Fibroblast of skin of back (primary cell): ENCODE measurements at places on chromosomes 12 and 14.

DNA sequence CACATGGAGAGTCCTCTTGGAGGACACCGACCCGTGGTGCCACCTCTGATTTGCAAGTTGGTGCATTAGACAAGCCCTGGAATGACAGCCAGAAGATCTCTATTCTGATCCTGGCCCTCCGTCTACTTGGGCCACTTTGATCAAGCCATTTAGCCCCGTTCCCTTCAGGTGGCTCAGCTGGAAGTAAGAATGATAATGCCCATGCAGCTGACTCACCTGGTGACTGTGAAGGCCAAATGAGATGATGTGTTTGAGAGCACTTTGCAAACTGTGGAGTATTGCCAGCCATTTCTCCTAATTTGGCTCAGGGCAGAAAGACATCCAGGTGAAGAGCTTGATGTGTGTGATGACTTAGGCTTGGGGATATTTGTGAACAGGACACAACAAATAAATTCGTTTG is 165.9 kb downstream of the ETV6 start:
- DNase-seq, result no peak

- DNase-seq, result peak; percentile 89
Observed at GRCh38 chr12:65430571-65431306, 152.3 kb downstream of the MSRB3 start.

DNA sequence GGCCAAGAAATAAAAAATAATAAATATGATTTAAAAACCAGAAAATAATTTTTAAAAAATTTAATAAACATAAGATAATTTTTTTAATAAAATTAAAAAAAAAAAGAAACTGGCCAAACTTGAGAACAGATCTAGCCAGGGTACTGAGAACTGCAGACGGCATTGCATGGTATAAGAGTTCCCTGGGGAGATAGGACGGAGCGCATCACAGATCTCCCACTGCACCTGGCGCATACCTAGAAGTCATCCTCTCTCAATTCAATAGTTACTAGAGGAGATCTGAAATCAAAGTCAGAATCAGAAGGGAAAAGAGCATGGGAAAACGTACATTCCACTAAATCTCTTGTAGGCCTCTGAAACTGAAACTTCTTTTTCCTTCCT is 58.9 kb upstream of the BCL2L14 start:
- DNase-seq, result no peak

DNA sequence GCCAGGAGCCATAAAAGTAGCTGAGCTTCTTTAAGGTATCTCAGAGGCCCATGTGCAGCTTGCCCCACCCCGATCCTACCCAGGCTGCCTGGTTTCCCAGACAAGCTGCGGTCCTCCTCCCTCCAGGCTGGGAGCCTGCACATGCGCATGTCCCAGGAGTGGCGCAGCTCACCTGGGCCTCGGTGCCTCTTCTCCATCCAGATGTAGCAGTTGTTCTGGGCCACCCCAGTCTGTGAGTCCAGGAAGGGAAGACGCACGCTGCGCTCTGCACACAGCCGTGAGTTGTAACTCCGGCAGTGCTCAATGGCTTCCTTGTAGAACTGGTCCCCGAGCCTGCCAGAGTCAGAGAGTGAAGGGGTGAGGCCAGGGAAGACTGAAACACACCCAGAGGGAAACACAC is 122.3 kb downstream of the DPF3 start:
- no peak for DNase-seq

- DNase-seq, result peak; percentile 63
Observed at GRCh38 chr14:100547633-100548294, 39.5 kb downstream of the BEGAIN start.

DNA sequence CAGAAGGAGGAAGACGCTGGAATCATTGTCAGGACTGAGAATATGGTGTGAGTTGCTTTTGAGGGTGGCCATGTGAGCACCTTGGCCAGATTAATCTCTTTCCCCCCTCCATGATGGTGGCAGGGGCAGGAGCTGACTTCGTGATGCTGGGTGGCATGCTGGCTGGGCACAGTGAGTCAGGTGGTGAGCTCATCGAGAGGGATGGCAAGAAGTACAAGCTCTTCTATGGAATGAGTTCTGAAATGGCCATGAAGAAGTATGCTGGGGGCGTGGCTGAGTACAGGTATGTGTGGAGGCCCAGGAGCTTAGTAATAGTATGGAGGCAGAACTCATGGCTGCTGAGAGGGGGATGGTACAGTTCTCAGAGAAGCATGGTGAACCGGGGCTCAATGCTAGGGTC is 4.3 kb downstream of the TINF2 start:
- DNase-seq, result no peak

DNA sequence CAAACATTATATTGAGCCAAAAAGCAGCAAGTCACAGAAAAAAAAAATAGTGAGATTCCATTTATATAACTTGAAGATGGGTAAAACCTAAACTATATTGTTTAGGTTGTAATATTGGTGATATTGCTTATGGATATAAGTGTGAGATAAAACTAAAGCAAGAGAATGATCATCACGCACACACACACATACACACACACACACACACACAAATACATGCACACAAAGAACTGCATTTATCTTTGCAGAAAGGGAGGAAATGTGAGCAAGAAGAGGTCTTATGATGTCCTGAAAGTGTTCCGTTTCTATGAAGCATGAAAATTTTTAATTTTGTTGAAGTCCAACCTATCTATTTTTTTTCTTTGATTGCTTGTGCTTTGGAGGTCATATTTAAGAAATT is 16.4 kb upstream of the AMN1 start:
- DNase-seq, result no peak

DNA sequence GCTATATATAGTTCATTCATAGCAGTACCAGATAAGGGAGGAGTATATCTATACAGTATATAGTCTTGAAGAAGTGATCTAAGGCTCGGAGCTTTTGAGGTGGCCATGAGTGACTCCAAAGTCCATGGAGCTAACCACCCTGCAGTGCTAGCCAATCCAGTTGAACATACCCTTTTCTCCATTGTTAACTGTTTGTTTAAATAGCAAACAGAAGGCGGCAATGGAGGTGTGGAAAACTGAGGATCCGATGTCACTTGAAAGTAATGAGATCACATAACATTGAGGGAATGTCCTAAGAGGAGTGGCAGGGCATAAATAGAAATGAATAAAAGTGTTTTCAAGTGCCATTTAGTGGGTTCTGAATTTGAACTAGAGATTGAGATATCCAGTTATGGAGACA is 12.4 kb upstream of the SNAPC1 start:
- DNase-seq, result peak; percentile 39

DNA sequence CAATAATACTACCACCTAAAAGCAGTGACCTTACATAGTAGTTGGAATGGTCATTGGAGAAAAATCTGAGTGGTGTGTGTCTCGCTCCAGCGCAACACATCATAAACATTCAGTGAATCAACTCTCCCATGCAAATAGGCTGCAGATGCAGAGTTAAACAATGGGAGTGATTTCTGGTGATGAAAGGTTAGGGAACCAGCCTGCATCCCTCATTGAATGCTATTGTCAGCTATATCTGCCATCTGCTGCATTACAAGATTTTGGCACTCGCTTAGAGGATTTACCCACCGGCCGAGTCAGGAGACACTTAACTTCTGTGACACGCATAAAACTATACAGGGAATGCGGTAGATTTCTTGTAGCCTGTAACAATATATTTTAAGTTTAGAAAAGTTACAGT is 900.9 kb downstream of the FLRT2 start:
- peak; percentile 3 for DNase-seq

DNA sequence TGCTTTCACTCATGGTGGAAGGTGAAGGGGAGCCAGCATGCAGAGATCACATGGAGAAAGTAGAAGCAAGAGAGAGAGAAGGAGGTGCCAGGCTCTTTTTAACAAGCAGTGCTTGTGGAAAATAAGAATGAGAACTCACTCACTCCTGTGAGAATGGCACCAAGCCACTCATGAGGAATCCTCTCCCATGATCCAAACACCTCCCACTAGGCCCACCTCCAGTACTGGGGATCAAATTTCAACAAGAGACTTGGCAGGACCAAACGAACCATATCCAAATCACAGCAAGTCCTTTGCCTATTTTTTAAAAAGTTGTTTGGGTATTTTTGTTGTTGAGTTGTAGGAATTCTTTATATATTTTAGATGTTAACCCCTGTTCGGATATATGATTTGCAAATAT is 245.9 kb upstream of the ARID2 start:
- no peak for DNase-seq

DNA sequence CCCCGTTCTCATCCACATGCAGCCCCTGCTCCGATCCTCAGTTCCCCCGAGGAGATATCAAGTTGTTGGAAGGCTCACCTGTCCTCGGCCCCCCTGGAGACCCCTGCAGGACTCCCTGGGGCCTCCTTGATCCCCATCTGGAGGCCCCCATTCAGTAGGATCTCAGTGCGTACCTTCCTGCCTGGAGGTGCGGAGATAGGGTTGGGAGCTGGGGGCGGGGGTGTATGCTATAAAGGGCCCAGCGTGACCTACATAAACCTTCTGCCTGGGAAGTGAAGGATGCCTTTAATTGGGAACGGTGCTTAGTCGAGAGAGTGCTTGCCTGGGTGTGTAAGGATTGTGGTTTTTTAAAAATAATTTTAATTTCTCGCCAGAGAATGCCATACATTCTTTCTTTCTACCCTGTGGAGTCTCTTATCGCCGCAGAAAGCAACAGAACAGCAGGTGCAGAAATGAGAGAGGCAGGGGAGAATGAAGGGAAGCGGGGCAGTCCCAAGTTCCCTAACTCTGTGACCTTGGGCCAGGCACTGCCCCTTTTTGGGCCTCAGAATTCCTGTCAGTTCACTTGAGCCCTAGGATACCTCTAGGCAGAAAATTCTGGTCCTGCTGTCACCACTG is 153.7 kb downstream of the TSPAN9 start:
- DNase-seq, result peak; percentile 20

DNA sequence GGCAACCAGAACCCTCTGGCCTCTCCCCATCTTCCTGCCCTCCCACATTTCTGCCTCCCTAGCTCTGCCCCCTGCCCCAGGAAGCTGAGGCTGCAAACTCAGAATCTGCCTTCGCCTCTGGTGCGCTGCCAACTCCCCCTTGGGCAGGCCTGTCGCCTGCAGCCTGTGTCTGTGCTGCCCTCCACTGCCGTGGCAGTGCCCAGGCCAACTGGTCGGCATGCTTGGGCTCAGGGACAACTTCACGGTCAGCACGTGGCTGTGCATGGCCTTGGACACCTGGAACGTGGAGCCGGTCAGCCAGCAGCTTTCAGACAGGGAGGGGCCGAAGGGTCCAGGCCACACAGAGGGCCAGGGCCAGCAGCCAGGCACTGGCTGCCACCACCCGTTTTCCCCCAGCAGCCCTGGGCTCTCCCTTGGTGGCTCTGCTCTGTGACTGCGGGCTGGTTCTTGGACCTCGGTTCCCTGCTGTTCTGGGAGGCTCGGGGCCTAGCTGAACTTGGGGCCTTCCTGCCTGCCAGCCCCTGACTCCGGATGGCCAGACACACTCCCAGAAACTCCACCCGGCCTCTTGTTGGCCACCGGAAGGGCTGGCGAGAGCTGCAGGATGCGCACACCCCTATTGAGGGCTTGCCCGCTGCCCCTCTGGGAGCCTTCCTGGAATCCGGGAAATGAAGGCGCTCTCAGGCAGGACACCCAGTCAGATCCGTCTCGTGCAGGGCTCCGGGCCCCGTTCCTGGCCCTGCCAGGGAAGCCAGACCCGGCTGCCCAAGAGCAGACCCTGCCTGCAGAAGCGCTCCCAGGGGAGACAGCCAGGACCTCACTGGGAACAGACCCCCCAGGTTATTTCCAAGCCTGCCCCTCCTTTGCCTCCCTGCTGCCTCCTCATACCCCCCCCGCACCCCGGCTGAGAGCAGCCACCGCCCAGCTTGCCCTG is 34.2 kb upstream of the PPP1R13B start:
- no peak for DNase-seq

- no peak for DNase-seq
Observed at GRCh38 chr12:48807981-48808380, 10.3 kb upstream of the CACNB3 start.

GRCh38 chr14:68881396-68881795 is 88.5 kb upstream of the ZFP36L1 start:
- DNase-seq, result no peak

DNA sequence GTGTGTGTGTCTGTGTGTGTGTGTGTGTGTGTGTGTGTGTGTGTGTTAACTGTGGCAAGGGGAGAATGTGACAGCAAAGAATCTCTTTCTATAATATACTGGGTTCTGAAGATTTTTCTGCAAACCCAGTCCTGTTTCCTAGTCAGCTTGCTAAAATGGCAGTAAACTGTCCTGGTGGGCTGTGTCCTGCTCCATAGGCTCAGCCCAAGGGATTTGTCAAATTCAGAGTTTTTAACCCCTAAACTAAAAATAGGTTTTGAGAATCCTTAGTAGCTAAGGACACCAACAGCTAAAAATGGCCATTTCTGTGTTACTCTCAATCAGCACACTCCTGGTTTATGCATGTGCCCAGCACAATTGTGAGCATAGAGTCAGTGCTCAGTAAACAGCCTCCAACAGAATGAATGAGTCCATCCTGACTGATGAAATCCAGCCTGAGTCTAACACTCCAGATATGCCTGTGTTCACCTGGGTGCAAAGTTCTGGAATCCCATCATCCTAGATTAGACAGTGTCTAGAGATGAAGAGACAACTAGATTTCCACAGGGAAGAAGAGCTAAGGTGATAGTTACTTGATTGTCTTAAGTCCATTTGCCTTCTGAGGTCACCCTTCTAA is 192.6 kb downstream of the TTC6 start:
- DNase-seq, result no peak

- no peak for DNase-seq
Observed at GRCh38 chr12:84998341-84998740, 37.7 kb downstream of the TSPAN19 start.
